ENCODE measurements at places on chromosomes 11 and 22.

DNA sequence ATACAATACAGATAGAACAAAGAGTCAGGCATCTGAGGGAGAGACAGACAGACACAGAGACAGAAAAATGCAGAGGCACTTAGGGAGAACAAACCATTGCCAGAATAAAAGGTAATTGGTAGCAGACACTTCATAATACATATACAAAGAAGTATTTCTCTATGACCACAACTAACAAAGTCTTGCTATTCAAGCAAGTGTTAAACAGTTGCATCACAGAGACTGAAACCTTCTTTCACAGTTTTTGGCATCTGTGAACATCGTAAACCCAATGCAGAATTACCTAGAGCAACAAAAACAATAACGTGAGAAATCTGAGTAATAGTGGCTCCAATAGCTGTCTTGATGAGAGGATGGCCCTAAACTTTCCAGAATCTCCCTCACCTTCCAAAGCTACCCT, 116.4 kb downstream of the BLID start:
- no peak for ATAC-seq

DNA sequence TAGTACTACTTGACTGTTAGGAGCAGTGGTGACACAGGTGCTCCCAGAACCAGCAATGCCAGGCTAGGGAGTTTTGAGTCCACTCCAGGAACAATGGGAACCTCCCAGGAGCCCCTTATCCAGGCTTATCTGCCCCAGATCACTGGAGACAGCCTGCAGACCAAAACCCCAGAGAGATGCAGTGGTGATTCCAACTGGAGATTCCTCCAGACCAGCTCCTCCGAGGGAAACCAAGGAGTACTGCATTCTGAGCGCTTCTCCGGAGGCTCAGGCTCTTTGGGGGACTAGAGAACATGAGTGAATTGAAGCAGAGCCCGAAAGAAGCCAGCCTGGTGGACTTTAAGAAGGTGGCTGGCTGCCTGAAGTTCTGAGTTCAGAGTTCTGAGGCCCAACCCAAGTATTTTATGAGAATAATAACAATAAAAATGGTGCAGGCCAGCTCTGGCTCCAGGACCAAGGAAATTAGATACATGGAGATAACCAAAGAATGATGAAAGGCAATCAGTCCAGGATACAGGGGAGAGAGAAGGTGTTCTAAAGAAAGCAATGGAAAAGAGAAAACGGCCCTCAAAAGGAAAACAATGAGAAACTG, 1.3 kb upstream of the TMEM25 start:
- no peak for ATAC-seq

- ATAC-seq, result no peak
These were observed 175.8 kb downstream of the DSCAML1 start for GRCh38 chr11:117621226-117621625.

- ATAC-seq, result no peak
These were observed 56.0 kb downstream of the USP35 start for GRCh38 chr11:78244546-78245255.

DNA sequence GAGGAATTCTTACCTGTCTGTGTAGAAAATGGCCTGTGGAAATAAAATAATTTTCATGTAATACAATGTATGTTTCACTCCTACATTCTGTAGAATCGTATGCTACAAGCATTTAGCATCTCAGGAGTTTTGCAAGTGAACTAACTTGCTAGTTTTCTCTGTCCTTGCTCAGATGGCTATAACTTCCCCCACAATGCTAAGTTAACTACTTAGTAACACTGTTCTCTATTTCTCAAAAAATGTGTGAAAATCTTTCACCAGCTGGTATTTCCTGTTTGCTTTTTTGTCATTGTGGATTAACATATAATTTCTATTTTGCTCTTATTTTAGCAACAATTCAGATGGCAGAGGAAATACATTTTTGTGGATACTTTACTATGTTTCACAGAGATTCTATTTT, 4.4 kb downstream of the OR4S2 start:
- no peak for ATAC-seq

DNA sequence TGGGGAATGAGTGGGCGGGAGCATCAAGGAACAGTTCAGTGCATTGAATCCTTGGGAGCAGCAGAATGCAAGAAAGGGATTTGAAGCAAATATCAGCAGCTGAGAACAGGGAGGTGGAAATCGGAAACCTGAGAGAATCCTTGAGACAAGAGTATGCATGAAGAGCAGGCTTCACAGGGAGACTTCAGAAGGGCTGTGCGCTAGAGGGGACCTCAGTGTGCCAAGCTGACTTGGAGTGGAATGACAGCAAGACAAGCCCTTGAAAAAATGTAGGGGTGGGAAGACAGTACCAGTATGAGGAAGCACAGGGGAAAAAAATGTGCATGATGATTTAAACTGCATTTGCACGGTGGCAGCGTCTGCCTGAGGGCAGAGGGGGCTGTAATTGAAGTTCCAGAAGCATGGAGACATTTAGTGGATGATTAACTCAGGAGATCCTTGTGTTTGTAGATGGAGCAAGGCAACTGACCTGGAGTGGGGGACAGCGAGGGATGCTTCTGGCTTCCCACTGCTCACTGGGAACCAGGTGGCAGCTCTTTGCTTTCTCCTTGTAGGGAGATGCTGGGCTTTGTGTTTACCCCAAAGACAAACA, 204.9 kb upstream of the PLET1 start:
- no peak for ATAC-seq

DNA sequence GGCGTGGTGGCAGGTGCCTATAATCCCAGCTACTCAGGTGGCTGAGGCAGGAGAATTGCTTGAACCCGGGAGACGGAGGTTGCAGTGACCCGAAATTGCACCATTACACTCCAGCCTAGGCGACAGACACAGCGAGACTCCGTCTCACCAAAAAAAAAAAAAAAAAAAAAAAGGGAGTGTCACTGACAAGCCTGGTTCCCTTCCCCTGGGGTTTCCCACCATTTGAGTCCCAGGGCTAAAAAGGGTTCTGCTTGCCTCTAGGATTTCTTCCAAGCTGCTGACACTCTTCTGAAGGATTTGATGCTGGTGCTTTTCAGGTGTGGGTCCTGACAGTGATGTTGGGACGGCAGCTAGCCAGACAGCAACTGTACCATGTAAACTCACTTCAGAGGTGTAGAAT, 1.3 kb upstream of the CCDC88B start:
- ATAC-seq, result no peak

DNA sequence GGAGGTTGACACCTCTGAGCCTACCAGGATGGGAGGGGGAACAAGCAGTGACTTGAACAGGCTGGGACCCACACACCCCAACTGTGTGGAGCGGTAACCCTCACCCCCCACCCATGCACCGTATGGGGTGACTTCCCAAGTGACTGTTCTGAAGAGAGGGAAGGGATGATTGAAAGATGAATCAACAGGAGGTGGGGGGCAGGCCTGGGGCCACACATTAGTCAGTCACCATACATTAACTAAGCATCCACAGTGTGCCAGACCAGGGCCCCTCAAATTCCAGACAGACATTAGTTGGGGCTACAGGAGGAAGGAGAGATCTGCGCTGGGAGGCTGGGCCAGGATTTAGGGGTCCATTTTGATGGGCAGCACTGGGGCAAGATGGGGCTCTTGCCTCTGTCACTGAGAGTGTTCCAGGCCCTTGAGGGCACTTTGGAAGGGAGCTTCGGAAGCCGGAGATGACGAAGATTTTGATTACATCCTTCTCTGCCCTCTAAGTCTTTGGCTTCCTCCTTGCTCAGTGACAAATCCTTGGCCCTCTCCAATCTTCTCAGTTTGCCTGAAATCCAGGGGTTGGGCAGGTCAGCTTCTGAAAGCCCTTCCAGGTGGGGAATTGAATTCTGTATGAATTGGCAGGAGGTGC, 966 bp downstream of the SMTN start:
- peak; percentile 11 for ATAC-seq

DNA sequence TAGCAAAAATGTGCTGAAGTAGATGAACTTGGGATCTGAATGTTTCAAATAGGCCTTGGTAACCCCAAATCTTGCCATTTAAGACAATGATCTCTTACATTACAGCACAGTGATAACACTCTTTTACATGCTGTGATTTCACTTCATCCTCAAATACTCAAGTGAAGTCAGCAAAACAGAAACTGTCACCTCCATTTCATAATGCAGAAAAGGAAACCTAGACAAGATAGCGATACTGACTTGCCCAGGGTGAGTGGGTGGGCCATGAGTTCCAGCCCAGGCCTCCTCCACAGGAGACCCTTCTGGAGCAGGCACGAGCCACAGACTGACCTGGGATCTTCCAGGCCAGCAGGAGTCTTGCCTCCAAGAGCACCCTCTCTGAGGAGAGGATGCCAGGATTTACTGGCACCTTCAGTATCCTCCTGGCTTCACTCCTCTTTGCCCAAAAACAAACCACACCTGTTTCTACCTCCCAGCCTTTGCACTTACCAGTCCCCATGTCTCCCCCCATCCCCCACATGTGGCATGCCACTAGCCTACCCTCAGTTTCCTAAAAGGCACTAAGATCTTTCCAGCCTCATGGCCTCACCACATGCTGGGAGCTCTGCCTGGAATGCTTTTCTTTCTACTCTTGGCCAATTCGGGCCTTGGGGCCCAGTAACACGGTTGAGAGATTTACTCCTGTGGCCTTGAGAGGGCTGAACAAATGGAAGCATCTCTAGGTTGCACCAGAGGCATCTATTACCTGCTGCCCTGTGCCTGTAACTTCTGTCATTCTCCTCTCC, 1.9 kb upstream of the DGAT2 start:
- ATAC-seq, result no peak

- no peak for ATAC-seq
These were observed 35.5 kb upstream of the CCDC188 start for GRCh38 chr22:20186183-20186870.

GRCh38 chr22:44537015-44537414, 39.0 kb upstream of the RTL6 start:
- no peak for ATAC-seq

- no peak for ATAC-seq
These were observed 346.8 kb downstream of the LARGE1 start for GRCh38 chr22:33573479-33573878.

- no peak for ATAC-seq
These were observed 946.3 kb upstream of the CCDC90B start for GRCh38 chr11:84232511-84232910.

- peak; percentile 80 for ATAC-seq
These were observed 15.3 kb upstream of the CDC42BPG start for GRCh38 chr11:64859542-64860414.

GRCh38 chr11:69666752-69667536, 8.2 kb downstream of the LTO1 start:
- ATAC-seq, result no peak

DNA sequence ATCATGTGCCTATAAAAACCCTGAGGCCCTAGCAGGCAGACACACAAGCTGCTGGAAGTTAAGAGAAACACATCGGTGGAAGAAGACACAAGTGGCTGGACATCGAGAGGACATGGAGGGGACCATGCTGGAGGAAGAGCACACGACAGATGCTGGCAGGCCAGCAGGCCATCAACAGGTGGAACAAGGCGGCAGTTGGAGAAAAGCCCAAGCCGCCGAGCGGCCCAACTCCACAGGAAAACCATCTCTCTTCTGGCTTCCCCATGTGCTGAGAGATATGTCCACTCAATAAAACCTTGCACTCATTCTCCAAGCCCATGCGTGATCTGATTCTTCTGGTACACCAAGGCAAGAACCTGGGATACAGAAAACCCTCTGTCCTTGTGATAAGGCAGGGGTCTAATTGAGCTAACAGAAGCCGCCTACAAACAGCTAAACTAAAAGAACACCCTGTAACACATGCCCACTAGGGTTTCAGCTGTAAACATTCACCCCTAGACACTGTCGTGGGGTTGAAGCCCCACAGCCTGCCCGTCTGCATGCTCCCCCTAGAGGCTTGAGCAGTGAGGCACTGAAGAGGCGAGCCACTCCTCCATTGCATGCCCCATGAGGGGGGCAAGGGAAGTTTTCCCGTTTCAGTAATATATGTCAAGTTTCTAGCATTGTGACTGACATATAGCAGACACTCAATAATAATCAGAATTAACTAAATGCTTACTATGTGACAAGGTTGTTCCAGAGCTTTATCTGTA, 39.0 kb upstream of the MMP20 start:
- peak; percentile 62 for ATAC-seq

DNA sequence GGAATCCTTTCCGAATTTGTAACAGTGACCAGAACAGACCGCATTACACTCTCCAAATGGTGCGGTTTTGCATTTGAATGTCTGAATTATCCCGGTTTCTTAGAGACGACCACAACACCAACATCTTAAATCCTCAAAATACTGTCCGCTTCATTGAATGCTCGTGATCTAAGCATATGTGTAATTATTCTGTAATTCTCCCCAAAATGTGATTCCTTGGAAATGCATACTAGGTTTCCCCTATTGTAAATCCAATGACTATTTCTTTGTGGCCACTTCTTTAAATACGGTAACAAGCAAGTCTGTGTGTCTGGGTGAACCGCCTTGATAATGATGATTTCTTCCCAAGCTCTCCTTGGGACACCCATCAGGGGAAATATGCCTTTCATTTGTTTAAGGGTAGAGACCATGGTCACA, 87.3 kb upstream of the DBX1 start:
- no peak for ATAC-seq

- ATAC-seq, result no peak
These were observed 13.8 kb downstream of the TPST2 start for GRCh38 chr22:26576026-26576680.

- no peak for ATAC-seq
These were observed 4.1 kb downstream of the MIF start for GRCh38 chr22:23898006-23898974.

GRCh38 chr22:20175597-20175900, 24.7 kb upstream of the CCDC188 start:
- no peak for ATAC-seq

DNA sequence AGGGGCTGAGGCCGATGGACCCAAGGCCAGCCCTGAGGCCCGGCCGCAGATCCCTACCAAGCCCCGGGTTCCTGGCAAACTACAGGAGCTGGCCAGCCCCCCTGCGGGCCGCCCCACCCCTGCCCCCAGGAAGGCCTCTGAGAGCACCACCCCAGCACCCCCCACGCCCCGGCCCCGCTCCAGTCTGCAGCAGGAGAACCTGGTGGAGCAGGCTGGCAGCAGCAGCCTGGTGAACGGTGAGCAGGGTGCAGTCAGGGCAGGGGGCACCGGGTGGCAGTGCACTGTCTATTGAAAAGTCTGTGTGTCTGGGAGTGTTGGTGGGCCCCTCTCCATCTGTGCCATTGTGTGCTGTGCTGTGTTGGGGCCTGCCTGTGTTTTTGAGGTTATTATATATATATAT, 16.1 kb downstream of the MICALL1 start:
- no peak for ATAC-seq

DNA sequence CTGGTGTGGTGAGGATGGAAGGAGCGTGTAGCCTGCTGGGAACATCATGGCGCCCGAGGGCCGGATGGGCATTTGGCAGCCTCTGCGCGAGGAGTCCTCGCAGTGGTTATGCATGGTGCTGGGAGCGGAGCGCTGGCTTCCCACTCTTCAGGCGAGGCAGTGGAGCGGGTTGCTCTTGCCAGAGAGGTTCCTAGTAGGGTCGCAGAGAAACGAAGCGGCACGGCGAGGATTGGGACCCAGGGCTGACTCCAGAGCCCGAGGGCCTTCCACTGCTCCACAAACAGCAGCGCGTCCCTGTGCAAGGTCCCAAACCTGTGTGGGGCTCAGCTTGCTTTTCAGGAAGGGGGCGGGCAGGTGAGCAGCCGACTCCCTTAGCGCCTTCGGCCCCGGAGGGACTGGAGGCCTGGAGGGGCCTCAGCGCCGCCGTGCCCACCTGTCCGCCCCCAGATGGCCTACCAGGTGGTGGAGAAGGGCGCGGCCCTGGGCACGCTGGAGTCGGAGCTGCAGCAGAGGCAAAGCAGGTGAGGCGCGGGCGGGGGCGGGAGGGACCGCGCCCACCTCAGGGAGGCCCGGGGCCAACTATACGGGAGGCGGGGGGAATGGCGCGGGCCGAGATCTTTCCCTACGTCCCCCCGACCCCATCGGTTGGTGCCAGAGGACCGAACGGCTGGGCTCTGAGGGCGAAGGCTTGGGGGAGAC, 7.2 kb downstream of the ATG16L2 start:
- ATAC-seq, result no peak

All from activated CD4-positive, CD25-positive, alpha-beta regulatory T cell treated with anti-CD3 and anti-CD28 coated beads, Interleukin-2, amount 50 U/mL, for 24 hours (primary cell).